Lung (tissue), 17 donors: ENCODE measurements at places on chromosomes 16 and 17. TPM values are rescaled to one million over a fixed set of nuclear protein-coding genes. Genes with fewer than 3 reads are reported as not detected.
A peak's percentile ranks its signal among the peaks of the same experiment; 100 is the strongest.

DNA sequence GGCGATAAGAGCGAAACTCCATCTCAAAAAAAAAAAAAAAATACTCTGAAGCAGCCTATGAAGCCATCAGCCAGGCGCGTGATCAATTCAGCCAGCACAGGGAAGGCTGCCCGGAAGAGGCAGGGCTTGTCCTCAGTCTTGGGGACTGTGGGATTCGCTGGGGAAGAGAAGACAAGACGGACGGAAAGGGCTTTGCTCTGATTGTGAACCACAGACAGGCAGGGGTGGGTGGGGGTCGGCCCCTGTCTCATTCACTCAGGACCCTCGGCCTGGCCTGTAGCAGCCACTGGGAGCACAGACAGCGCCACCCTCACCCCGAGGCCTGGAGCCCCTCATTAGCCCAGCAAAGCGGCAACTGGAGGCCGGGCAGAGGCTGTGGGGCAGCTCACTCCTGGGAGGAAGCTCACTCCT lies 37.2 kb downstream of the ABR start:
- no peak overlapping the region for H3K27ac ChIP-seq
- H3K36me3 ChIP-seq = no peaks in the 10 kb centered on the region
- H3K27me3 ChIP-seq = no peaks in the 10 kb centered on the region
- DNase-seq = no peak

DNA sequence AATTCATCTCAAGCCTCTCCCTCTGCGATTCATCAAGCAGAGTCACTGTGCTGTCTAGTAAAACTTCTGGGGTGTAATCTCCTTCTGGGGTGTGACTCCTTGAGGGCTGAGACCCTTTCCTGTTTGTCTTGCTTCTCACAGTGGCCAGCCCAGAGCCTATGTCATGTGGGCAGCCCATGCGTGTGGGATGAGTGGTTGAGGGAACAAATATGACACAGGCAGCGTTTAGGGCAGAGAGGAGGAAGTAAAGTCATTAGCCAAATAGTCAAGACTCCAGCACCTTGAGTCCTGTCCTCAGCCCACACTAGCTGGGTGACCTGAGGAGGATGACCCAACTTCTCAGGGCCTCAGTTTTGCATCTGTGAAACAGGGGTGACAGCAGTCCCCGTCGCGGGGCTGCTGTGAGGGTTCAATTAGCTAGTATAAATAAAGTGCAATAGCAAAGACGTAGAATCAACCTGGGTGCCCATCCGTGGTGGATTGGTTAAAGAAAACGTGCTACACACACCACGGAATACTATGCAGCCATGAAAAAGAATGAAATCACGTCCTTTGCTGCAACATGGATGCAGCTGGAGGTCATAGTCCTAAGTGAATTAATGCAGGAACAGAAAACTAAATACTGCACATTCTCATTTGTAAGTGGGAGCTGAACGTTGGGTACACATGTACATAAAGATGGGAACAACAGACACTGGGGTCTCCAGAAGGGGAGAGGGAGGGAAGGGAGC lies 4.5 kb upstream of the ITGAX start:
- no peaks in the 10 kb centered on the region for H3K4me1 ChIP-seq
- no peak overlapping the region for H3K4me3 ChIP-seq
- no peaks in the 10 kb centered on the region for H3K27me3 ChIP-seq
- H3K36me3 ChIP-seq = no peaks in the 10 kb centered on the region

DNA sequence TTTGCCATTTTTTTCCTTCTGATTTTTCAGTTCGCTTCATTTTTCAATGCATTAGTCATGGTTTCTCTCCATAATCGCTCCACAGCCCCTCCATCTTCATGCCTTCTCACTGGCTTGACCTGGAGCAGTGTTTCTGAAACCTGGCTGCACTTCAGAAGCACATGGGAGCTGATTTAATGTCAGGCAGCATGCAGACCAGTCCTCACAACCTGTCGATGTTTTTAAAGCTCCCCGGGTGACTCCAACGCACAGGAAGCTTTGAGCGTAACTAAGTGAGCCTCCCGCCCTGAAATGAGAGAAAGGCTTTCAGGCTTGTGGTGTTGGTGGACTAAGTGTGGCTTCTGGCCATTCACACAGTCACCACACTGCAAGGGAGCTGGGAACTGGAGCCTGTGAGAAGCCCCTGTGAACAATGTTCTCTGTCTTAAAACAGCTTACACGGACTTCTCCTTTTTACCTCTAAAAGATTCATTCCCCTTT lies 16.8 kb upstream of the DRG2 start:
- DNase-seq = no peak
- H3K4me1 ChIP-seq = no peaks in the 10 kb centered on the region
- no peaks in the 10 kb centered on the region for H3K36me3 ChIP-seq
- H3K4me3 ChIP-seq = no peak overlapping the region

DNA sequence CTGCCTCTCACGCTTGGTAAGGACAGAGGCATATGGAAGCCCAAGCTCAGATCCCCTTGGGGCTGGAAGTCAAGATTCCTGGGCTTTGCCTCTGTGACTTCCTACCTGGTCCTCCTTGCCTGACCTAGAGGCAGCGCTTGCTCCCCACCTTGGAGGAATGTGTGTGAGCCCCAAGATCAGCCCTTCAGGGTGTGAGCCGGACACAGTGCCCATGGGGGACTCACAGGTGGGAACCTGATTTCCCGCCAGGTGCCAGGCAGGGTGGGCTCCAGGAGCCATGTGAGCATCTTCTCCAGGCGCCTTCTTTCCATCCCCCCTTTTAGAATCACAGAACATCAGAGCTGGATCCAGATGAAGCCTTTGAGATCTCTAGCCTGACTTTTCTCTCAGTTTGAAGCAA lies 10.2 kb downstream of the CD300LG start:
- H3K36me3 ChIP-seq = no peaks in the 10 kb centered on the region
- H3K27me3 ChIP-seq = peaks cover 3% of the 10 kb centered on the region
- DNase-seq = no peak
- no peak overlapping the region for H3K4me3 ChIP-seq
- no peak overlapping the region for H3K27ac ChIP-seq
- H3K4me1 ChIP-seq = peaks cover 14% of the 10 kb centered on the region

- H3K4me3 ChIP-seq = peak within 1 kb of the TSS; percentile 44
- peaks cover 3% of the 10 kb centered on the region for H3K4me1 ChIP-seq
- peaks cover 22% of the 10 kb centered on the region for H3K27me3 ChIP-seq
- H3K27ac ChIP-seq = no peak within 1 kb of the TSS
- no peak for DNase-seq
- no peaks in the 10 kb centered on the region for H3K36me3 ChIP-seq
Measured at GRCh38 chr17:42184713-42185620, at the start of gene HCRT. Gene HCRT (minus strand): TSS chr17:42185452. CDS start chr17:42185365, 87 bp downstream.

DNA sequence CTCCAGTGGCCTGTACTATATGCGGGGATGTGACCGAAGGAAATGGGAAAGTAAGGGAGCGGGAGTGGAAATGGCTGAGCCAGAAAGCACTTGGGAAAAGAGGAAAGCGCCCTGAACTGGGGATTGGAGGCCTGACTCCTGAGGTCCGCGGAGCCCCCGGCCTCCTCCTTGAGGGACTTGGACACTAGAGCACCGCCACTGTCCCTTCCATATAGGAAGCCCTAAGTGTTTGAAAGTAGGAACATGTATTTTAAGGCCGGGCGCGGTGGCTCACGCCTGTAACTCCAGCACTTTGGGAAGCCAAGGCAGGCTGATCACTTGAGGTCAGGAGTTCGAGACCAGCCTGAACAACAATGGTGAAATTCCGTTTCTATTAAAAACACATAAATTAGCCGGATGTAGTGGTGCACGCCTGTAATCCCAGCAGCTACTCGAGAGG lies 530 bp upstream of the ZDHHC7 start:
- no peaks in the 10 kb centered on the region for H3K36me3 ChIP-seq
- H3K27ac ChIP-seq = peak overlapping the region; percentile 99

GRCh38 chr16:31225193-31225592 lies 8.3 kb upstream of the PYDC1 start:
- H3K27ac ChIP-seq = no peak overlapping the region
- no peak overlapping the region for H3K4me3 ChIP-seq
- no peaks in the 10 kb centered on the region for H3K27me3 ChIP-seq
- DNase-seq = no peak
- no peaks in the 10 kb centered on the region for H3K4me1 ChIP-seq

DNA sequence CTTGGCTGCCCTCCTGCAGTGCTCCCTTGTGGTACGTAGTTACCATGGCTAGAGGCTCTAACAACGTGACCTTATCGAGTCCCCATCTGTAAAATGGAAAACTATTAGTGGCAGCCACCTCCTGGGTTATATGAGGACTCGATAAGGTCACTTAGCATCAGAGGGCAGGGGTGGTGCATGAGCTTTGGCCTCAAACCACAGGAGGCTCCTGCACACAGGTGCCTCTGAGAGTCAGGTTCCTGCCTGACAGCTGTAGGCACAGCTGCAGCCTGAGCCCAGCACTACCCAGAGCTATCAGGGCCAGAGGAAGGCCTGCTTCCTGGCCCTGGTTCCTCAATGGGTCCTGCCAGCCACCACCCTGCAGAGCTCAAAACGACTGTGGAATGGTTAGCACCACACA lies 57.2 kb upstream of the SEC14L1 start:
- no peak overlapping the region for H3K4me3 ChIP-seq
- no peak overlapping the region for H3K27ac ChIP-seq
- H3K4me1 ChIP-seq = no peaks in the 10 kb centered on the region
- no peaks in the 10 kb centered on the region for H3K27me3 ChIP-seq

GRCh38 chr16:24838554-24839266 lies 7.1 kb upstream of the SLC5A11 start:
- no peaks in the 10 kb centered on the region for H3K27me3 ChIP-seq
- H3K4me3 ChIP-seq = no peak overlapping the region
- DNase-seq = peak; percentile 39
- no peaks in the 10 kb centered on the region for H3K4me1 ChIP-seq

DNA sequence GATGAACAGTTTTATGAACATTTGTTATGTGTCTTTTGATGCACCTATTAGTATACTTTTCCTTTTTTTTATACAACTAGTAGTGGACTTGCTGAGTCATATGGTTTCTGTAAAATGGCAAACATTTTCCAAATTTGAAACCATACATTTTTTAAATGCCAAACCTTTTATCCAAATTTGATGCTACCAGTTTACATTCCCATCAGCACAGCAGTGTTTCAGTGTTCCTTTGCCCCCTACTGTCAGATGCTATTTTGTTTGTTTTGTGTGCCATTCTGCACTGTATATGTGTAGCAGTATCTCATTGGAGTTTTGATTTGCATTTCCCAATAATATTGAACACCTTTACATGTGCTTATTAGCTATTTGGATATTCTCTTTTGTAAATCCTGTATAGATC lies 219.4 kb downstream of the TANC2 start:
- H3K36me3 ChIP-seq = no peaks in the 10 kb centered on the region
- H3K27me3 ChIP-seq = no peaks in the 10 kb centered on the region
- DNase-seq = no peak
- H3K4me1 ChIP-seq = no peaks in the 10 kb centered on the region
- H3K27ac ChIP-seq = no peak overlapping the region
- H3K4me3 ChIP-seq = no peak overlapping the region

DNA sequence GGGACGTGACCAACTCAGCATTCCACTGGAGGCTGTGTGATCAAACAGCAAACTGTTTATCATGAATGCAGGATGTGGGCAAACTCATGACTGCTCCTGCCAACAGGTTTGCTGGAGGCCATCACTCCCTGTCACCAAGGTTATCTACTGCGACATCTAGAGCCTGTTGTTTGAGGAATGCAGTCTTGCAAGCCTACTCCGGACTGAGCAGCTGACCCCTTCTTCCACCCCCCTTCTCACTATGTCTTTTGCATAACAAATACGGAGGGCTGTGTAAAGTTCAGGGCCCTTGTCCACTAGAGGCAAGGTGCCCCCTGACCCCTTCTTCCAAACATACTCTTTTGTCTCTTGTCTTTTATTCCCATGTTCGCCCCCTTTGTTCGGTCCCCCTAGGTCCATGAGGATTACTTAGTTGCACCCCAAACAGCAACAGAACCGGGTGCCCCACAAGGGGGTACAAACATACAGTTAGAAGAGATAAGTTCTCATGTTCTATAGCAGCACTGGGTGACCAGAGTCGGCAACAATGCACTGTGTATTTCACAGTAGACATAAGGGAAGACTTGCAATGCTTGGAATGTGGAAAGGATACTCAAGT lies 28.7 kb downstream of the MEAK7 start:
- no peak overlapping the region for H3K27ac ChIP-seq
- H3K4me1 ChIP-seq = no peaks in the 10 kb centered on the region
- no peak for DNase-seq
- H3K27me3 ChIP-seq = no peaks in the 10 kb centered on the region
- no peak overlapping the region for H3K4me3 ChIP-seq

DNA sequence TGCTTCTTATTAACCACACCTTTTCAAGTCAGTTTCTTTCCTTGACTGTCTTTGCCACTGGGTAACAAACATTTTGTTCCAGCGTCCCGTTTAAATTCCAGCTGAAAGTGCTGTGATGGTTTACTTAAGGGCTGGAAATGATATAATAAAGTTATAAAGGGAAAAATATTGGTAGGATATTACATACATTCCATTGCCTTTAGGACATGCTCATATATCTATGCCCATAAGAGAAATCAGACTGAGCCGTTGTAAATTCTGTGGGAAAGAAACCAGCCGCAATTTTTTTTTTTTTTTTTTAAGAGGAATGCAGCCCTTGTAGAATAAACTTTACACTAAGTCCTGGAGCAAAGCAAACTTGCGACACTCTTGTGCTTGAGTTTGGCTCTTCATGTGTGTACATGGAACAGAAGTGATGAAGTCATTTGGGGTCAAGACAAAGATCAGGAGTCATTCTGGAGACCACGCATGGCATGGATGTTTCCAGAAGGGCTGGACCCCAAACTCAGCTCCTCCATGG lies 210.9 kb downstream of the XYLT1 start:
- peaks cover 2% of the 10 kb centered on the region for H3K4me1 ChIP-seq
- H3K27me3 ChIP-seq = no peaks in the 10 kb centered on the region
- no peak overlapping the region for H3K4me3 ChIP-seq
- DNase-seq = peak; percentile 43

GRCh38 chr16:69867784-69868560 lies 83.2 kb upstream of the CLEC18A start:
- DNase-seq = no peak
- H3K27me3 ChIP-seq = no peaks in the 10 kb centered on the region
- no peaks in the 10 kb centered on the region for H3K4me1 ChIP-seq
- no peak overlapping the region for H3K27ac ChIP-seq
- no peak overlapping the region for H3K4me3 ChIP-seq

Gene TMEM94
- total RNA-seq = 82.3 TPM

Gene MPO
- 2.5 TPM for total RNA-seq

Gene DNAH17
- total RNA-seq = 1.6 TPM

Gene SEZ6L2
- 19.2 TPM for total RNA-seq

Gene KRTAP9-8
- not detected for total RNA-seq
